Renal pelvis (tissue), 12 donors: ENCODE measurements at places on chromosomes 16 and 17. TPM values are rescaled to one million over a fixed set of nuclear protein-coding genes. Genes with fewer than 3 reads are reported as not detected.
A peak's percentile ranks its signal among the peaks of the same experiment; 100 is the strongest.

DNA sequence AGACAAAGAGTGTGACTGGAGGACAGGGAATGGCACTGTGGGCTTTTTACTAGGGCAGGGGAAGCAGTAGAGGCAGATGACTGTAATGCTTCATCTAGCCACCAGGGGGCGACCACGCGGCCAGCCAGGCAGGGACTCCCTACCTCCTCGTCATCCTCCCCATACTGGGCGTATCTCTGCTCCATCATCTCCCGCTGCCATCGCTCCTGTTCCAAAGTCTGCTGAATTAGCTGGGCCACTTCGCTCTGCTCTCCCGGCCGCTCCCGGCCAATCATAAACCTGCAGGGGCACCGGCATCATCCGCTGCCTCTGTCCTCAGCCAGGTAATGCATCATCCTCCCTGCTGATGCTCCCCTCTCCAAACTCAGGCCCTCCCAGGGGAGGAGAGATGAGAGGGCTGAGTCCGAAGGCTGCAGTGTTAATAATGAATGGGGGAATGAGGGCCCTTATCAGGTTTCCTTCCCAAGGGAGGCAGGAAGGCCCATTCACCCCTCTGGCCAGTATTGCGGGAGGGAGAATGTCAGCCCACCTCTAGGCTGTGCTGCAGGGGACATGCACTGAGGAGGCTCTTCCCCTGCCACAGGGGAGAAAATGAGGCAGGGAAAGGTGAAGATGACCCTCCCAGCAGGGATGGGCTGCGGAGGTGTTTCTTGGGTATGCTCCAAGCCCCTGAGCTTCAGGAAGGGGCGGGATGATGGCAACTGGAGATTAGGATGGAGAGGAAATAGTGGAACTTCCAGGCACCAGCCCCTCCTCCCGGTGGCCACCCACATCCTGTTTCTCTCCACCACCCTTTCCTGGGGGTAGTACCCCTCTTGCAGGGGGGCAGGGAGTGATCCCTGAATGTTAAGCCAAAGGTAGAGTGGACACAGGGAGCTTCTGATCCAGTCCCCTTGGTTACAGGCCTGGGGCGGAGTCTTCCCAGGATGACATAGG, 10.3 kb upstream of the SAMD14 start:
- DNase-seq = no peak

DNA sequence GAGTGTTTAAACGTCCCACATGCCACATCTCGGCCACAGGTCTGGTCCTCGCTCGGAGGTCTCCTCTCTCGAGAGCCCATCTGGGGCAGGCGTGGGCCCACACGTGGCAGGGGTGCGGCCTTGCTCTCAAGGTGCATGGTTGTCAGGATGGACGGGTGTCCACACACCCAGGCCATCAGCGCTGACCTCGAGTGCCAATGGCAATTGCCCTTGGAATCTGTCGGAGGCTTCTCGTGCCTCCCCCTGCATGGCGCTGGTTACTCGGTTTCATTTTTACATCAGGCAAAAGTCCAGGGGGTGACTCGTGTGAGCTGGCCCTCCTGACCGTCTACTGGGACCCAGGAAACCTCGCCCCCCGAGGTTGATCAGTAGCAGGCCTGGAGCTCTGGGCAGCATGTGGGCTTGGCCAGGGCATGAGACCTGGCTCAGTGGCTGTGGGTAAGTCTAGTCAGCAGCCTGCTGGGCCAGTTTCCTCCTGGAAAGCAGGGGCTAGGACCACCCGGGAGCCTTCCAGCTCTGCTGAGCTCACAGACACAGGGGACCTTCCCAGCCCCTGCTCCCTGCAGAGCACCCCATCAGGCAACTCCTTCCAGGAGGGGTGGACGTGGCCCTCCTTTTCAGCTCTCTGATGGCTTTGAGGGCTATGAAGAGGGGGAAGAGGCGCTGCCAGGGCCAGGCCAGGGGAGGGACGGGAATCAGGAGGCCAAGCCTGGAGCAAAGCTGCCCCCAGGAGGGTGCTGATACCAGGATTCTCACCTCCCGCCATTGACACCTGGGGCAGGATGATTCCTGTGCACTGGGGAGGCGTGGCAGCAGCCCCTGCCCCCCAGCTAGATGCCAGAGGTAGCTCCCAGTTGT, 3.7 kb upstream of the ZNF469 start:
- DNase-seq = no peak

- peak; percentile 48 for DNase-seq
Observed at GRCh38 chr17:64984851-64985521, 65.7 kb upstream of the LRRC37A3 start.

GRCh38 chr17:56222255-56222654, 69.0 kb downstream of the ANKFN1 start:
- DNase-seq = no peak

DNA sequence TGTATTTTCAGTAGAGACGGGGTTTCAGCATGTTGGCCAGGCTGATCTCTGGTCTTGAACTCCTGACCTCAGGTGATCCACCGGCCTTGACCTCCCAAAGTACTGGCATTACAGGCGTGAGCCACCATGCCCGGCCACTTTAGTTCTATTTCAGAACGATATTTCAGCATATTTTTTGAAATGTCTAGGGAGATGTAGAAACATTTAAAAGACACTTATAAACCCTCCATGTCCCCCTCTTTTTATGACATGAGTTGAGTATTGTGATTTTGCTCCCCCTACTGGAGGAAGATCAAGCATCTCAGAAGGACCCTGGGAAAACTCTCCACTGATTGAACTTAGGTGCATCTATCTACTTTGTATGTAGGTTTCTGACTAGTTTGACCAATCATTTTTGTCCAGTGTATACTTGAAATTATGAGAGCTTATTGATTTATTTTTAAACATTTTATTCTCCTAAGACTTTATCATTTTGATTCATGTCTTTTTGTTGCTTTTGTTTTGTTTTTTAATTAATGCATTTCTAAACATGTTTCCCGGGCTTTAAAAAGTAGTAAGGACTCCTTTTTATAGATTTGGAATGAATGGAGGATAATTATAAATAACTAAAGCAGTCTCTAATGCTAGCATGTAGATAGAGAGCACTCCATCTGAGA, 105.1 kb downstream of the CHD9 start:
- peak; percentile 48 for DNase-seq

DNA sequence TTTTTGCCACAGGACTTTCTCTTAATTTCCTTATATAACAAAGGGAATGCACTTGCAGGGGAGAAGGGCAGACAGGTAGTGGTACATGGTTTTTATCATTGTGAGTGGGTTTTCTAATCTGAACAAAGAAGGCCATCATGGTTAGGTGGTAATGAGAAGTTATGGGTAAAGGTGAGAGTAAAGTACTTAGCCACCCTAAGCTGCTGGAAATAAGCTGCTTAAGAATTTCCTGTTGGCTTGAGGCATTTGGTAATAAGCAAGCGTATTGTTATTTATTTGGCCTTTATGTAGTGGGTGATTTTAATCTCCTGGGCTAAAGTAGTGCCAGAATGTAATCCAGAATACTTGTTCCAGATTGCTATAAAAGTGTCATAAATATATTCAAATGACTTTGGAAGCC, 27.1 kb downstream of the TAC4 start:
- DNase-seq = no peak

DNA sequence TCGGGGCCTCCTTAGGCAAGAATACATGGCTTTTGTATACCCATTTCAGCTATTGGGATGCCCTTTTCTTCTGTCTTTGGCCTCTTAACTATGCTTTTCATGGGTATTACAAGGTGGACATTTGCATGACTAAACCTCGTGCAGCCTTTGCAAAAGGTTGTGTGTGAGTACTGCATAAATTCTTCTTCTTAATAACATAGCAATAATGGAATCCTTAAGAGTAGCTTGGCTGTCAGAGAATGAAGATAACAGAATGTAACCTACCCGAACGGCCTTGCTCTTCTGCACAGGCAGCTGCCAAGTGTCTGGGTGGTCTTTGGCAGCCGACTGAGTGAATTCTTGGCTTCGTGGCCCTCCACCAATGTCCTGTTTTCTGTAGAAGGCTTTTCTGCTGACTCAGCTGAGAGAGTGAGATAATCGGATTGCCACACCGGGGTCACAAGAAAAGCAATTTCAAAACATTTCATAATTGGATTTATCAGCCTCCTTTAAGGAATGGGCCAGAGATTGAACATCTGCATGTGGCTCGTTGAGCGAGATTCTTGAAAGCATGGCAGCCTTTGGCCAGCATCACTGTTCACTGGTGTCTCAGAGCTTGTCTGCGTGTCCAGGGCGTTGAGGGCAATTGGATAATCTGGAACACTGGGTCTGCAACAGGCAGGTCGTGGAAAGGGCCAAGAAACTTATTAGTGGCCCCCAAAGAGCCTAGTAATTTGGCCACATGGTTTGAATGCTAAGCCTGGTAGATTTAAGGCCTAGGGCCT, 13.4 kb downstream of the IRF8 start:
- DNase-seq = no peak

GRCh38 chr16:35734728-35735402, 2275.5 kb downstream of the TP53TG3F start:
- no peak for DNase-seq

DNA sequence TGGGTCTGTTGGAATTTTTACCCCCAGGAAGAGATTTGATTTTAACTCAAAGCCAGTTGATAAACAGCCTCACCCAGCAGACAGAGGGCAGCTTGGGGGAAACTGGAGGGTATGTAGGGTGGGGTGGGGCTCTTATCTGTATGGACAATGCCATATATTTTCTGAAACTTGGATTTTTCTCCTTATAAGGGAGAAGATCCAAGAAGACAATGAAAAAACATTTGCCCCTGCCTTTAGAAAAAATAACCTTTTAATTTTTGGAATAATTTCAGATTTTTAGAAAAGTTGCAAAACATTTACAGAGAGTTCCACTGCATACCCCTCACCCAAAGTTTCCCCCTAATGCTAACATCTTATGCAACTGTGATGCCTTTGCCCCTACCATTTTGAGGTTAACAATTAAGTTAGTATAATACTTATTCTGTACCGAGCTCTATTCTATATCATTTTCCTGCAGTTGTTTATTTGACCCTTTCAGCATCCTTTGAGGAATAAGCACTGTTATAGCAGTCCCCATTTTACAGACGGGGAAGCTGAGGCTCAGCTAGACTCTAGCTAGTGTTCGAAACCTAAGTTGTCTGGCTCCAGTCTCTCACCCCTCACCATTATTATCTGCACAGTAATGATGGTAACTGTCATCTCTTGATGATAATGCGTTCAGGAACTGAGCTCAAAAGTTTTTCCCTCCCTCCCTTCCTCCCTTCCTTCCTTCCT, 66.4 kb downstream of the PRKCB start:
- DNase-seq = no peak

- no peak for DNase-seq
Observed at GRCh38 chr17:16258901-16259300, 41.9 kb downstream of the PIGL start.

DNA sequence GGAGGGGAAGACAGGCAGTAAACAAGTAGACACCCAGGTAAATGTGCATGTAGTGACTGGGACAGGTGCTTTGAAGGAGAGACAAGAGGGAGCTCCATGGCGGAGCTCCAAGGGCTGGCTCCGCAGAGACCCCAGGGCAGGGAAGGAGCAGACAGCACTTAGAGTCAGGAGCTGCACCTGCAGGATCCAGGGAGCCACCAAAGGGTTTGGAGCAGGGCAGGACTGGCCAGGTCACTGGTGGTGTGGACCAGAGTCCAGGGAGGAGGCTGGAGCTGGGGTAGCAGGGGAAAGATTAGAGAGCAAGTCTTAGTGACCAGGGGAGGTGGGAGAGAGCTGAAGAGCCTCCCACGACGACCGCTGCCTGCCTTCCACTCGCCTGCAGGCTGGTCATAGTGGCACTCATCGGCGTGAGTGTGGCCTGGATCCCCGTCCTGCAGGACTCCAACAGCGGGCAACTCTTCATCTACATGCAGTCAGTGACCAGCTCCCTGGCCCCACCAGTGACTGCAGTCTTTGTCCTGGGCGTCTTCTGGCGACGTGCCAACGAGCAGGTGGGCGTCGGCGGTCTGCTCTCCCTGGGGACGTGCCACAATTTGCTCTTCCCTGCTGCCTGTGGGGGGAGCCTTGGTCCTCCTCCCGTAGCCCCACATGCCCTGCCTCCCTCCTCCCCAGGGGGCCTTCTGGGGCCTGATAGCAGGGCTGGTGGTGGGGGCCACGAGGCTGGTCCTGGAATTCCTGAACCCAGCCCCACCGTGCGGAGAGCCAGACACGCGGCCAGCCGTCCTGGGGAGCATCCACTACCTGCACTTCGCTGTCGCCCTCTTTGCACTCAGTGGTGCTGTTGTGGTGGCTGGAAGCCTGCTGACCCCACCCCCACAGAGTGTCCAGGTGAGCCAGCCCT, 14.7 kb upstream of the FAM83G start:
- no peak for DNase-seq

- no peak for DNase-seq
Observed at GRCh38 chr17:77489239-77489892, 348.6 kb downstream of the SEC14L1 start.

GRCh38 chr16:58461056-58461455, 38.9 kb upstream of the NDRG4 start:
- DNase-seq = no peak

GNG13 gene
- 0.39 TPM for polyA plus RNA-seq

SMURF2 gene
- 35.6 TPM for polyA plus RNA-seq

STH gene
- polyA plus RNA-seq = not detected

RAC3 gene
- polyA plus RNA-seq = 14.6 TPM

LHX1 gene
- 130 TPM for polyA plus RNA-seq

KRTAP9-2 gene
- polyA plus RNA-seq = not detected
